ENCODE measurements at places on chromosomes 11 and 22.
A peak's percentile ranks its signal among the peaks of the same experiment; 100 is the strongest.

DNA sequence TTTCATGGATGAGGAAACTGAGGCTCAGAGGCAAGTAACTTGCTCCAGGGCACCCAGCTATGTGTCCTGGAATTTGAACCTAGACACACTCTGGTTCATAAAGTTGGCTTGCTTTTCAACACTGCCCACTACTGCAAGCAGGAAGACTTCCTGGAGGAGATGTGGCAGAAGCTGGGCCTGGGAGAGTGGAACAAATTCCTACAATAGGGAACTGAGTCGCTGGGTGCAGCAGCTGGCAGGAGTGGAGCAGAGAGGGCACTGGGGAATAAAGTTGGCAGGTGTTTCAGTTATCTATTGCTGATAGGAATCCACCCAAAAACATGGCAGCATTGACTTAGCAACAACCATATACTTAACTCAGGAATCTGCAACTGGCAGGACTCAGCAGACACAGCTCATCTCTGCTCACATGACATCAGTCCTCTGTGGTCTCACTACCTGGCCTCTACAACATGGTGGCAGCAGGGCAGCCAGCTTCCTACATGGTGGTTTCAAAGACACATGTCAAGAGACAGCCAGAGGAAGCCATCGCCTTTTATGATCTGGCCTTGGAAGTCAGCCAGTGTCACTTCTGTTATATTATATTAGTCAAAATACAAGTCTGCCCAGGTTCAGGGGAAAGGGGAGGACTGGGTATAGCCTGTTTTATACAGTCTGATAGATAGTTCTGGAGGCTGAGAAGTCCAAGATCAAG, 10.6 kb upstream of the CARD10 start:
- DNase-seq: no peak

GRCh38 chr11:27497284-27497866, 9.2 kb downstream of the LIN7C start:
- no peak for DNase-seq

DNA sequence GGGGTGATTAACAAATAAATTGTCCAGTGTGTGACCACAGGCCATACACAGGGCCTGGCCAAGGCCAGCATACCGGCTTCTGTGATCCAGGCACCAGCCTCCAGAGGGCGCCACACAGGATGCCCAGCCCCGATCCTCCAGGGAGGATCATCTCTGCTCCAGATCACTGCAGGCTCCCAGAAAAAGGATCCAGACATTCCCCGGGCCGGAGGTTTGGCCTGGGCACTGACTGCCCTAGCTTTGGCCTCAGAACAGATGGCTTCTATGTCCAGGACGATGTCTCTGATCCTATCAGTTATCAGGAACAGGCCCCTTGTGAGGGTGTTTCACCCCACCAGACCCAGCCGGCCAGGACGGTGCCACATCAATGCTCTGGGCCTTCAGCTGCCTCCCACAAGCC, 74.5 kb upstream of the LMO1 start:
- peak; percentile 24 for DNase-seq

DNA sequence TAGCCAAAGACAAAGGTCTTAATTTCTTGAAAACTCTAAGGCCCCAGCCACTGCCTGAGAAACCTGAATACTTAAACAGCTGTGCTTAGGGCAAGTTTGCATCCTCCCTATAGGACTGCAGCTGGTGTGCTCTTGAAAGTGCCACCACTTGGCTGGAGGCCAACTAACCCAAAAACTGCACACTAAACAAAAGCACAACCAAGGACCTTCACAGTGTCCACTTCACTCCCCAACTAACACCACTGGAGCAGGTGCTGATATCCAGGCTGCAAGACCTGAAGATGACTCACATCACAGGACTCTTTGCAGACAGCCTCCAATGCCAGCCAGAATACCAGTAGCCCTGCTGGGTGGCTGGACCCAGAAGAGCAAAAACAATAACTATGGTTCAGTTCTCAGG, 357.7 kb upstream of the ARHGAP42 start:
- DNase-seq: no peak
